ENCODE measurements at places on chromosomes 5 and 9.

- DNase-seq = no peak
These were observed 130.6 kb downstream of the CACNA1B start for GRCh38 chr9:138007918-138008841.

DNA sequence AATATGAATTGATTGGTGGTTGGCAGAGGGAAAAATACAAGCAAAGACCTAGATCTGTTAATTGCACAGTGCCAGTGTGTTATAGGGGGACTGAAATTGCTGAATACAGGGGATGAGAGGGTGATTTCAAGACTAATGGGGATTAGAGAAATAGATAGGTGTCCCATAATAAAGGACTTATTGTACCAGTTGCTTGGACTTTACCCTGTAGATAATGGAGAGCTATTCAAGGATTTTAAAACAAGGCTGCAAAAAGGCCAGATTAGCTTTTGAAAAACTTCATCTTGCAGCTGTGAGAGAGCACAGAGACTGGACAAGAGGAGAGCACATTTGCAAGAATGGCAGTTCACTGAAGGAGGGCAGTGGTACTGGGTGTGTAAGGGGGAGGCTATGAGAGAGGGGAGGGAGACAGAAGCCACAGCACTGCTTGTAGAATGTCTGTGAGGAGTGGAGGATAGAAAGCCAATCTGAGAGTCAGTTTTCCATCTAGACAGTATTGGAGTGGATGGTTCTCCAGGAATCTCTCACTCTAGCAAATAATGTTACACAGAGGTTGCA is 28.8 kb upstream of the SCAMP1 start:
- DNase-seq = no peak

DNA sequence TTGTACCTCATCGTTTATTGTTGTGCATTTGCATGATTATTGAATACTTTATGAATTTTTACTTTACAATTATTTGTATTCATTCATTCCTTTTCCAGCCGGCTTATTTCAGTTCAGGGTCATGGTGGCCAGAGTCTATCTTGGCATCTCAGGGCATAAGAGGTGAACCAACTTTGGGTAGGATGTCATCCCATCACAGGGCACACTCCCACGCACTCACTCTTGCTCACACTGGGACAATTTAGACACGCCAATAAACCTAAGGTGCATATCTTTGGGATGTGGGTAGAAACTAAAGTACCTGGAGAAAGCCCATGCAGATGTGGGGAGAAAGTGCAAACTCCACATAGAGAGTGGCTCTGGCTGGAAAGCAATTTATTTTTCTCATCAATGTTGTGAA is 158.1 kb upstream of the MAST4 start:
- no peak for DNase-seq

GRCh38 chr9:83588256-83588655 is 34.7 kb upstream of the IDNK start:
- DNase-seq = no peak

GRCh38 chr9:109193974-109194556 is 27.0 kb upstream of the FRRS1L start:
- no peak for DNase-seq

DNA sequence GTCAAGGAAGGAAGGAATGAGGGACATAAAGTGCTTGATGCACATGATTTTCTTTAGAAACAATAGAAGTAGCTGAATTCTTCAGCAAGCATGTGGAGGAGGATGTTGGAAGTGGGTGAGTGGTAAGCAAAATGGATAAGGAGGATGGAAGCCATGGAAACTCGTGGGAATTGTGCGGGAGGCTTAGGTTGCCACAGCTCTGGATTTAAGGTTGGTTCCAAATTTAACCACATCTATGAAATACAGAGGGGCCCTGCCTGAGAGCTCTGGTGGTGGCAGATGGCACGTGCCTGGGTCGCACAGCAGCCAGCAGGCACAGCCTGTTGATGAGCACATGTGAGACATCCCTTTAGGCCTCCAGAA is 284.7 kb downstream of the SMARCA2 start:
- DNase-seq = no peak

GRCh38 chr9:21994556-21995005 is at the start of gene CDKN2B-AS1:
Gene CDKN2B-AS1, plus strand, starts transcription at chr9:21994791.
- no peak for DNase-seq

- no peak for DNase-seq
These were observed 190.8 kb upstream of the SEMA6A start for GRCh38 chr5:116765441-116765840.

DNA sequence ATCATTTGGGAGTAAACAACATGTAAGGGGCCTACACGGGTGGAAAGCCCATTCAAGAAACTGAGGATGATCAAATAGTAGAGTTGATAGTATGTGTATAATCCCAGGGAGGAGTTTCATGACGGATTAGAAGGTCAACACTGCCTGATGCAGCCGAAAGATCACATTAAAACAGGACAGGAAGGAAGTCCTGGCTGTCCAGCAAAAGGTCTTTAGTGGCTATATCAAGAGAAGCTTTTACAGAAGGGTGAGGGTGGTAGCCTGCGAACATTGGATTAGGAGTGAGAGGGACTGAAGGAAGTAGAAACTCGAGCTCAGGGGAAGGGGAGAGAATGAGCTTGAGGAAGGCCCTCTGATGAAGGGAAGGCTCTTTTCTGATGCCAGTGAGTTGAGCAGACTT is 36.0 kb downstream of the DOCK8 start:
- DNase-seq = no peak

DNA sequence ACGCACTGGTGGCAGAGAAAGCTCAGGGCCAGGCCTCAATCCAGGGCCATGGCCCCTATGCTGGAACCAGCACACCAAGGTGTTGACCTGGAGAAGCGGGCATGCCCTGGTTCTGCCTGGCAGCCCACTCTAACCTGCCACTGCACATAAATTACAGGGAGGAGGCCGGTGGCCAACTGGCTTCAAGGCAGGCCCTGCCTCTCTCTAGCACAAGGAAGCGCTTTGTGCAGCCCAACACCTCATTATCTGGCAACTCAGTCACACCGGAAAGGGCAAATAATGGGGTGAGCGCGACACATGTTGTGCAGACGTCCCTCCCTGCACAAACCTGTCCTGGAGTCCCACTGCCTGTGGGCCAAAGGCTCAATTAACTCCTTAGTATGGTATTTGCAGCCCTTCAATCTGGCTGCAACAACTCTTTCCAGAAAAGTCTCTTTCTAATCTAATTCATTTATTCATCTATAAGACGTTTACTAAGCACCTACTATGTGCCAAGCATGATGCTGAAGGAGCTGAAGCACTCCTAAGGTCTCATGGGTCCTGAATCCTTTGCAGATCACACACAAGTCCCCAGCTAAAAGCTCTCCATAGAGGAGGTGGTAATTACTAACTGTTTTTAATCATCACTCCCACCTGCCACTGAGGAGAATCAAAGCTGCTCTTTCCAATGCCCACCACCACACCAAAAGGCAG is 24.9 kb downstream of the SHB start:
- DNase-seq = no peak

All from stimulated activated CD4-positive, alpha-beta T cell treated with anti-CD3 and anti-CD28 coated beads, TNF-alpha, amount 100 ng/mL, for 24 hours (primary cell).